ENCODE measurements at places on chromosomes 6 and 20. TPM values are rescaled to one million over a fixed set of nuclear protein-coding genes. Genes with fewer than 3 reads are reported as not detected.

Gene PCSK2
- total RNA-seq, result not detected

Gene CGA
- total RNA-seq, result 0.40 TPM

Gene MTFR2
- 4.5 TPM for total RNA-seq

Gene HLA-A
- 2,242 TPM for total RNA-seq

DNA sequence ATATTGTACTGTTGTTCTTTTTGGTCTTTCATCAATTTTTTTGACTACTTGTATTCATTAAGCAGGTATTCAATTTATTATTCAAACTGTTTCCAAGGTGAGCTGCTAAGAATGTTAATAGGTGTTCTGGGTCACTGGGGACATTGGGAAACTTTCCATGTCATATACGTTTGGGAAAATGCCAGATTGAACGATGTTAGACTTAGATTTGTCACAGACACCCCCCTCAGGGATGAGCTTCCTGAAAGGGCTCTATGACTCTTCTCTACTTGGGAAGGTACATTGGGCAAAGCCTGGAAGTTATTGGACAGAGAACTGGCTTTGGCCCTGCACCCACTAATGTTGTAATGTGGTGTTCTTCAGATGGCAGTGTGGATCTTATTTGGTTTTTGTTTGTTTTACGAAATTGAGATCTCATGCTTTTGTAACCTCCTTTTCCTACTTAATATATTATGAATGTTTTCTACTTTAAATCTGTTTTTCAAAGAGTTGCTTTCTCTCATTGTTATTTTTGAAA lies 42.1 kb downstream of the PLCB4 start:
- no peaks in the 10 kb centered on the region for H3K36me3 ChIP-seq
- DNase-seq, result no peak
- H3K27ac ChIP-seq, result no peak overlapping the region
- H3K27me3 ChIP-seq, result no peaks in the 10 kb centered on the region
- H3K4me3 ChIP-seq, result no peak overlapping the region
- no peaks in the 10 kb centered on the region for H3K4me1 ChIP-seq

DNA sequence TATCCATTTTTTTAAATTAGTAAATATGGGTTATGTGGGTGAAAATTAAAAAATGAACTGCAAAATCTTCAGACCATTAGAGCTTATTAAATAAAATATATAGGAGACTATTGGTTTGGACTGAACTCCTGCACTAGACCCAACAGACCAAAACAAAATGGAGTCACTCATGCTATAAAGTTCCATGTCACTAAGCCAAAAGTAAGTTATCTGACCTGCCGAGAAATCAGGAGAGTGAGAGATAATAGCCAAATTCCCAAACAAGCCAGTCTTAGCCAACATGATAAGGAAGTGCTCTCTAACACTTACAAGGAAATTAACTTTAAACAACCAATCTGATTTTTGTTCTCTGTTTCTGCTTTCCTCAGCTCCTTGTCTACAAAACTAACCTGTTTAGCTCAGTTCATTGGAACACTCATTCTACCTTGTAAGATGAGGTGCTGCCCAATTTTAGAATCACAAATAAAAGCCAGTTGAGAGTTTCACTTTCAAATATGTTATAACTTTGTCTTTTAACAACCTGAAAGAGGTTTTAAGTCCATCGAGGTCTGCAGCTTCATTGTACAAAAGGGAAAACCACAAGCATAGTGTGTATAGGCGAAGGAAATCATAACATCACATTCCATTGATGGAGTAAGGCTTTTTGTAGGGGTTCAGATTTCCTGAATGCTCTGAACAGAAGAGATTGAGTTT lies 220.5 kb downstream of the TENT5A start:
- H3K4me1 ChIP-seq, result no peaks in the 10 kb centered on the region
- no peak overlapping the region for H3K27ac ChIP-seq
- no peaks in the 10 kb centered on the region for H3K27me3 ChIP-seq
- H3K36me3 ChIP-seq, result no peaks in the 10 kb centered on the region
- DNase-seq, result no peak

- no peak overlapping the region for H3K27ac ChIP-seq
- H3K27me3 ChIP-seq, result peaks cover 26% of the 10 kb centered on the region
- no peak overlapping the region for H3K4me3 ChIP-seq
- DNase-seq, result no peak
- H3K4me1 ChIP-seq, result no peaks in the 10 kb centered on the region
- H3K36me3 ChIP-seq, result no peaks in the 10 kb centered on the region
Measured at GRCh38 chr20:47066484-47067270, 172.0 kb downstream of the EYA2 start.

DNA sequence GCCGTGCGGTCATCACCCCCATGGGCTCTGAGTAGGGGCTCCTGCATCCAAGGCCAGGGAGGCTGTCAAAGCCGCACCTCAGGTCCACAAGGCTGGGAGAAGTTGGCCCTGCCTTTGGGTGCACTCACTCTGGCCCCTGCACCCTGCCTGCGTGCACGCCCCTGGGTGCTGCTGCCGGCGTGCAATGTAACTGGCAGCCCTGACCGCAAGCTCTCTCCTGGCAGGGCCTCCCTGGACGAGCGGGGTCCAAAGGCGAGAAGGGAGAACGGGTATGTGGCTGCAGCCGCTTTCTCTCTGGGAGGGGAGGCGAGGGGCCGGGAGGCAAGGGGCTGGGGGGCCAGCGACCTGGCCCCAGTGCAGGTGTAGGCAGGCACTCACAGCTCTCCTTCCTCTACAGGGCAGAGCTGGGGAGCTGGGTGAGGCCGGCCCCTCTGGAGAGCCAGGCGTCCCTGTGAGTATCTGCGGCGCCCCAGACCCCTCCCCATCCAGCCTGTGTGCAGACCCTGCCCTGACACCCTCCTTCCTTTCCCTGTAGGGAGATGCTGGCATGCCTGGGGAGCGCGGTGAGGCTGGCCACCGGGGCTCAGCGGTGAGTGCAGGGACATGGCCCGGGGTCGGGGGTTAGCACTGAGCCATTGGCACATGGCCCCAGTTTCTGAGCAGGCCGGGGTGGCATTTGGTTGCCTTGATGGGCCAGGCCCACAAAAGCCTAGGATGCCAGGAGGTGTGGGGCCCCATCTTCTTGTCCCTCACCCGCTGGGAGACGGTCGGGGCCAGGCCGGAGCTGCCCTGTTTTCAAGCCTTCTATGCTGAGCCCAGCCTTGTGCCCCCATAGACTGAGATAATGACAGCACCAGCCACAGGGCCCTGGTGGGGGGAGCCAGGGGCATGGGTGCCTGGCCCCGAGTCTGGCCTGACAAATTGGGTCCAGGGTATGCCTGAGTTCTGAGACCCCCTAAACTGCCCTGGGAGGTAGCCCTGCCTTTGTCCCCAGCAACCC lies 12.7 kb downstream of the COL9A3 start:
- no peaks in the 10 kb centered on the region for H3K36me3 ChIP-seq
- H3K27me3 ChIP-seq, result no peaks in the 10 kb centered on the region
- H3K4me3 ChIP-seq, result no peak overlapping the region
- no peak for DNase-seq

Gene ZNF165
- 4.7 TPM for total RNA-seq
